ENCODE measurements at places on chromosomes 1 and 21.

- peak; percentile 56 for DNase-seq
These were observed 53.1 kb upstream of the HMCN1 start for GRCh38 chr1:185681034-185681633.

DNA sequence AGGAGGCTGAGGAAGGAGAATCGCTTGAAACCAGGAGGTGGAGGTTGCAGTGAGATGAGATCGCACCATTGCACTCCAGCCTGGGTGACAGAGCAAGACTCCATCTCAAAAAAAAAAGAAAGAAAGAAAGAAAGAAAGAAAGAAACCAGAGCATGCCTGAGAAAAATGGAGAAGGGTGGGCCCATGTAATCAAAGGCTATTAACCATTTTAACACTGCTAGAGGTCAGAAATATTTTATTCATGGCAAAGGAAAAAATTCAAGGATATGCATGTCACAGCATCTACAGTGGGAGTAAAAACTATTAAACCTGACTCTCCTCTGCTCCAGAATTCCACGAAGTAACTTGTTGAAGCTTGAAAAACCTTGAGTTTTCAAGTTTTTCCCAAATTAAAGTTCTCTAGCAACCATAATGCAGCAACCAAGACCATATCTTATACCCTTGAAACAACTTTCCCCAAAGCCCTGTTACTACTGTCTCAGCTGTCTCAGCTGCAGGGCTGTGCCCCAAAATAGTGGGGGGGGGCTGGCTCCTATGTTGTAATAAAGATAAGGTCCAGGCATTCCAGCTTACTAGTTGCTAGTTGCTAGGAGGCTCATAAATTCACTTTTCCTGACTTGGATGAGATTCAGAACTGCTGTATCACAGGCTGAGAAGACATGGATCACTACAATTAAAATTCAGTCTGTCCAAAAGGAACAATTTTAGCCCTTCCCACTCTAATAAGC is 112.9 kb upstream of the SOD1 start:
- no peak for DNase-seq

DNA sequence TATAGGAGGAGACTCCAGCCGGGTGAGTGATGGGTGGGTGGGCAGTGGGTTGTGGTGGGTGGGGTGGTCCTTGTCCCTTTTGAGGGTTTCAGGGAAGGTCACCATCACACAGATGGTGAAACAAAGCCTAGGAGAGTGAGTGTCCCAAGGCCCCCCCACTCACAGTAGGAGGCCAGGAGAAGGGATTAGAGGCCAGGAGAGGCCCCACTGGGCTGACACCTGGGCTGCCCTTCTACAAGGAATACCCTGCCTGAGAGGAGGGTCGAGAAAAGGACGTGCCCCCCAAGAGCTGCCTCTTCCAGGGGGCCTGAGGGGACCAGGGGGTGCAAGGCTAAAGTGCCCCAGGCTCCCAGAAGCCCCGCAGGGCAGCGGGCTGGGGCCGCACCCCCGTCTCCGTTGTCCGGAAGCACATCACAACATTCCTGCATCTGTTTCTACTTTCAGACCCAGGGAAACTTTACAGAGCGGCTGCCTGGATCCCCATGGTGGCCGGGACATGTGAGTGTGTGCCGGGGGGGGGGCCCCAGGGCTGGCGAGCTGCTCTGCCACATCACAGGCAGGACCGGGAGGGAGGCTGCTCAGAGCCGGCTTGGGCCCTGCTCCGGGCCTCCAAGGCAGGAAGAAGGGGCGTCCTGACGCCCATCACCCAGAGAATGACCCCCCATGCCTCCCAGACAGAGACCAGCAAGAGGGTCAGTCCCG is 68.2 kb downstream of the ARHGEF16 start:
- peak; percentile 88 for DNase-seq

GRCh38 chr21:35222541-35222941 is 173.4 kb upstream of the RUNX1 start:
- peak; percentile 30 for DNase-seq

DNA sequence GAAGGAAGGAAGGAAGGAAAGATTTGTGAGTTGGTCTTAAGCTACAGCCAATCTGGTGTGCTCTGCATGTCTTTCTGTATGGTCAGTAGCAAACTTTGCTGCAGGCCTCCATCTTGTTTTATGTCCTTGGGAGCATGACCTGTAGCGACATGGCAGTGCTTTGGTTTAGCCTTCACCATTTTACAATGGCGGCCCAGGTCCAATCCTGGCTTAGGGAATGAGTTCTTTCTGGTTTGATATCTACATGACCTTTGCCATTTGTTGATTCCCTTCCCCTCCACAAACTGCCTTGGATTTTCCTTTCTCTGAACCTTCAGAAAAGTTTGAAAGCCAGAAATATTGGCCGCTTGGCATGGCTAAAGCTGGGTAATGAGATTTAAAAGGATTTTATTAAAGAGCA is 30.5 kb upstream of the TSPEAR start:
- no peak for DNase-seq

- DNase-seq = no peak
These were observed 7.7 kb downstream of the PDZK1IP1 start for GRCh38 chr1:47181955-47182675.

DNA sequence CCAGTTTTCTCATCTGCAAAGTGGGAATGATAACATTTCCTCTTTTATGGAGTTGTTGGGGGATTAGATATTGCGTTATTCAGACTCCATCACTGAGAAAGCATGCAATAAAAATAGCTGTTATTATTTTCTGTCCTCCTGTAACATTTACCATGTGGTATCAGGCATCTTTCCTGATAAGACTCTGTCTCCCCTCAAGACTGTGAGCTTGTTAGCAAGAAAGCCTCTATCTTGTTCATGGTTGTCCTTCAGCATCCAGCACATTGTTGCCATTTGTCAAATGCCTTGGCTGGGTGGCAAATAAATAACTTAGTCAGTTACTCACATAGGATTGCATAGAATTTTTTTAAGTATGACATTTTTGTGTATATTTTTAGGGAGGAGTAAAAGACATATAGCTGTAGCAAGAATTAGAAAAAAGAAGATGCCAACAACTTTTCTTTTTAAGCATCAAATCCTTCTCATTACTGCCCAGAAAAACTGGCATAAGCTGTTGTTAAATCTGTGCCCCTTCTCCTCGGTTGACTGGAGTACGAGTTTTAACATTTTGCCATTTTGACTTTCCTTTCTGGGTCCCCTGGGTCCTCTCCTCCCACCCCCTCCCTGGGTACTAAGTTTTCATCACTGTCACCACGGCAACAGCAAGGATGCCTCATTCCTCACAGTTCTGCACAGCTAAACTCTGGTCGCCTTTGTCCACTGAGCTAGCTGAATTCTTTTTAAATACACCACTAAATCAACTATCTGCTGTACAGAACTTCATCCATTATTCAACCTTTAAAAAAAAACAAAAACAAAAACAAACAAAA is 1.0 kb upstream of the JAM2 start:
- peak; percentile 13 for DNase-seq

GRCh38 chr21:24870633-24871032 is 736.6 kb downstream of the MRPL39 start:
- no peak for DNase-seq

DNA sequence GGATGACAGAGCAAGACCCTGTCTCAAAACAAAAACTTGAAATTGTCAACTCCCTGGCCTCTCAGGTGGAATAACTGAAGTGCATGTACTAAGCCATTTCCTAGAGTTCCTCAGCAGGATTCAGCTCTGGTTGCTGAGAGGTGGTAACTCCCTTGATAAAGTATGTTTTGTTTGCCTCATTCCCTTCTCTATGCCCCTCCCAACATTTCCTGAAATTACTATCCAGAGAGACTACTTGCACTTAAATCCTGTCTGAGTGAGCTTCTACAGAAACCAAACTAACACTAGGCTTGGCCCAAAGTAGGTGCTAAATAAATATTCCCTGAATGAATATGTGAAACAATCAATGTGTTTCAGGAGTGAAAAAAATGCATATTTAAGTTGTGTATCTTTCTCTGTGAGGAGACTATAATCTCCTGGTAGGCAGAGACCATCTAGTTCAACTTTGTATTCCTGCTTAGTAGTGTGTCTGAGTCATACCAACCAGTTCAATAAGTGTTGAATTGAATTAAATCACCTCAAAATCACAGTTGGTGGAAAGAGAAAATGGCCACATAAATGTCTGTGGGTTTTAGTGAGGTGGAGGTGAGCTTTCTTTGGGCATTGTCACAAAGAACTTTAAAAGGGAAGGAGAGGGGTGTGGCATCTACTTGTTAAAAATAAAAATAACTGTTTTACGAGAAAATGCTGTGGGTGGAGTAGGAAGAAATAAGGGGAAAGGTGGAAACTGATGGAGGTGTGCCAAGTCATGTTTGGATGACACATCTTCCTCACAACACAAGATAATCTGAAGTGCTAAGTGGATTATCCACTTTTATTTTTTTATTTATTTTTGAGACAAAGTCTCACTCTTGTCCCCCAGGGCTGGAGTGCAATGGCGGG is 12.6 kb downstream of the RIMKLA start:
- no peak for DNase-seq

DNA sequence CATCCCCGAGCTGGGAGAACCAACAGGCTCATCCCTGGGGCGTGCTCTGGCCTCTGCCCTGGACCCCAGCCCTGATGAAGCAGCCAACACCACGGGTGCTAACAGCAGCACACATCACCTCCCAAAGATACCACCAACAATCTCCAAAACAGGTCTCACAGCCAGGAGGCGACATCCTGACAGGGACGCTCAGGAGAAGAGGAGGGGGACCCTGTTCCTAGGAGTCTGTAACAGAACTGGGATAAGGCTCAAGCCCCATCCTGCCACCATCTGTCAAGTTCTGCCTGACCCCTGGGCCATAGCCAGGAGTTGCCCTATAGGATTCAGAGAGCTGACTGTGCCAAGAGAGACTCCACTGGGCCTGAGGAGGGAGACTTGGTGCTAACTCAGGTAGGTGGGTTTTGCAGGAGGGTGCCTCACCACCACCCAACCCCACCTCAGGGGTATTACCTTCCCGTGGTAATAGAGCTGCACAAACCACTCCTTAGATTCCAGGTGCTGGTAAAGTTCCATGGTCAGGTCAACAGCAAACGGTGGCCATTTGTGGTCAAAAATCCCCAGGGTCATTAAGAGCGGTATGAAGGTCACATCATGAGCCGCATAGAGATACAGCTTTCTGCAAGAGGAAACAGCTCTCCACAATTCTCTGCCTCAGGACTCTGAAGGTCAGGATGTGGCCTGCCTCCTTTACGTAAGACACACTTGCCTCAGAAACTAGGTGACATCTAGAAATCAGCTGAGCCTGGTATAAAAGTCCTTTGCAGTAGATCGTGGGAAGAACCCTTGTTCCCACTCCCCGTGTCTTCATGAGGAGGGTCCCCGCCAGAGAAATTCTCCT is 22.3 kb downstream of the ACP6 start:
- no peak for DNase-seq

DNA sequence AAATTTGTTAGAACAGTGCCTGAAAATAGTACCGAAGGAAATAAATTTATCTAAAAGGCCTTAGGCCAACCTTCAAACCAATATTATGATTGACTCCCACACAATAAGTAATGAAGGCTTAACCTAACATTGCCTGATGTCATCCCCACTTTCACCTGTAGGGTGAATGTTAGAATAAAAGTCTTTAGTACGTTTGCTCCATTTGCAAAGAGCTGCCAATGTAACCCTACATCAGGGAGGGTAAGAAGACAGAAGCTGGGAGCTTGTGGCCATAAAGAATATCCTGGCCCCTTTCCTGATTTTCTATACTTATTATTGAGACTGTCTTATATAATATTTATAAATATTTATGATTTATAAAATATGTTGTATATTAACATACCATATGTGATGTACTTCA is 661.8 kb upstream of the CXADR start:
- DNase-seq = no peak

DNA sequence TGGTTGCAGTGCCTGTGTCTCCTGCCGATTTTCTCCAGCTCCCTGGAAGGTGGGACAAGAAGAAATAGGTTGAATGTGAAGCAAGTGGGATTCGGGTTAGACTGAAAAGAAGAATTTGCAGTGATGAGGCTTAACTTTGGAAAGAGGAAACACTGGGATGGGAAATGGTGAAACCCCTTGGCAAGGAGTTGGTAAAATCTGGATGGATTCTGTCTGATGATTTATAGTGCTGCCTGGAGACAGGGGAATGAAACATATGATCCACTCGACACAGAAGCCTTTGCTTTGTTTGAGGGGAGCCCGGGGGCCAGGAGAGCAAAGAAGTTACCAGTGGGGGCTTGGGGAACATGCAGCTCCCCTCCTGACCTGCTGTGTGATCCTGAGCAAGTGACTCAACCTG is 67.2 kb downstream of the UBIAD1 start:
- no peak for DNase-seq

GRCh38 chr1:159941591-159942560 is 3.5 kb downstream of the IGSF9 start:
- no peak for DNase-seq

- DNase-seq = no peak
These were observed 212.8 kb downstream of the FOXD2 start for GRCh38 chr1:47650611-47651010.

- DNase-seq = peak; percentile 30
These were observed 363.0 kb downstream of the PTBP2 start for GRCh38 chr1:97084546-97084945.

- peak; percentile 88 for DNase-seq
These were observed 3.8 kb upstream of the CA6 start for GRCh38 chr1:8941906-8942305.
